ENCODE measurements at places on chromosomes 12 and 14.

DNA sequence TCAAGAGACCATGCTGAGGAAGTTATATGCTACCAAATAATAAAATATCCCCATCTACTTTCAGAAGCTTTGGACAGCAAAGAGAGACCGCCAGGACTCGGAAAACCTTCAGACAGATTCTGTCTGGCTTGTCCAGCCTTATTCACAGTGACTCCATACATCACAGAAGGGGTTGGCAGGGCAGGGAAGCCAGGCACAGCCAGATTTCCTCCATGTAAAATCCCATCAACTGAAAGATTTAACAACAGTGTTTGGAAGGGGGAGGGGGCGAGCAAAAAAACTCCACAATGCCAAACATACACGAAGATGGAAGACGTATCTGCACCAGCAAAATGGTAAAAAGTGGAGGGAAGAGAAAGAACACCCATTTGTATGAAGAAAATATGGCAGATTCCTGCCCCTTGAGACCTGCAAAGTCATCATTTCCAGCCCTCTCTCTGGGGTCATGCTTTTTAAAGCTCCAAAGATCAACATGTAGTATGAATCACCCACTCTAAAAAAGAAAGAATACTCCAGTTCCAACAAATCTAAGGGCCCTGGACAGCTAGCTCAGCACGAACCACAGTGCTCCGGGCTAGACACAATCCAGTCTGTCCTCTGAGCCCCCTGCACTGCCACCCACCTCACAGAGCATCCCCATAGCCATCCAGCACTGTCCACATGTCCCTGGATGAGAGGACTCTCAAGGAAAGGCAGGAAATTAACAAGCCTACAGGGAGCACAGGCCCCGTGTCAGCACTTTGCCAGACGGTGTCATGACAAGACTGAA is 116.4 kb downstream of the DICER1 start:
- peak; percentile 8 for DNase-seq

GRCh38 chr12:50788561-50788960 is 24.7 kb downstream of the ATF1 start:
- DNase-seq: no peak

GRCh38 chr14:55671641-55672040 is 91.6 kb downstream of the KTN1 start:
- no peak for DNase-seq

- no peak for DNase-seq
Observed at GRCh38 chr12:71299541-71300376, 139.8 kb upstream of the LGR5 start.

- peak; percentile 22 for DNase-seq
Observed at GRCh38 chr14:21860172-21860571, 186.6 kb upstream of the OR4E1 start.

- peak; percentile 58 for DNase-seq
Observed at GRCh38 chr14:23076785-23077408, 18.0 kb downstream of the ACIN1 start.

DNA sequence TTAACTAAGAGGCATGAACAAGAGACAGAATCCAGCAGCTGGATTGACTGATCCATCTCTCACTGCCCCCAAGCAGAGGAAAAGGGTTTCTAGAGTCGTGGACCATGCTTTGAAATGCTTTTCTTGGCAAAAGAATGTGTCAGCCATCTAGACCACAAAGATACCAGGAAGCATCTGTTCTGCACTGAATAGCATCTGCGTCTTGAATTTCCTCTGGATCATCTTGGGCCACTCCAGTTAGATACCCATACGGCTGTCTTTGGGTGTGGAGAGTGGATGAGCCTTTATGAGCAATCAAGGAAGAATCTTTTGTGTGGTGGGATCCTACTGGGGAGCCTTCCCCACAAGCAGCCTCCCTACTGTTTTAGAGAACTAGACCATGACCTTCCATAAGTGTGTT is 16.0 kb upstream of the RFX4 start:
- no peak for DNase-seq

GRCh38 chr14:26282578-26282977 is 315.3 kb downstream of the NOVA1 start:
- DNase-seq: no peak

- no peak for DNase-seq
Observed at GRCh38 chr12:20257311-20257710, 111.0 kb upstream of the PDE3A start.

DNA sequence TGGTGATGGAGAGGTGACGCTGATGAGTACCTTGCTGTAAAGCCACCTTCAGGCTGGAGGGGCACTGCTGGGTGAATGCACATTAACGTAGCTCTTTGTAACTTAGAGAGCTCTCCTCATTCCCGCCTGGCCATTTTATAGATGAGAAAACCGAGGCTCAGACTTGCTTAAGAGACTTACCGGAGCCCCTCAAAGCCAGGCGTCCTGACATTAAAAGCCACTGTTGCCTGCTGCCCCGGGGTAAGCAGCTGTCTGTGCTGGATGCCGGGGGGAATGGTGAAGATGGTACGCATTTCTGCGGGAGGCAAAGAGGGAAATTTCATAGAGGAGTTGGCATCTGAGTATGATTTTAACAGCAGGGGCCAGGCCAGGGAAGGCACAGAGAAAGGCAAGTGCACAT is 49.6 kb upstream of the VRK1 start:
- no peak for DNase-seq

- DNase-seq: no peak
Observed at GRCh38 chr14:37474191-37474590, 120.9 kb downstream of the FOXA1 start.

- DNase-seq: peak; percentile 43
Observed at GRCh38 chr12:1504304-1504894, 90.0 kb downstream of the FBXL14 start.

DNA sequence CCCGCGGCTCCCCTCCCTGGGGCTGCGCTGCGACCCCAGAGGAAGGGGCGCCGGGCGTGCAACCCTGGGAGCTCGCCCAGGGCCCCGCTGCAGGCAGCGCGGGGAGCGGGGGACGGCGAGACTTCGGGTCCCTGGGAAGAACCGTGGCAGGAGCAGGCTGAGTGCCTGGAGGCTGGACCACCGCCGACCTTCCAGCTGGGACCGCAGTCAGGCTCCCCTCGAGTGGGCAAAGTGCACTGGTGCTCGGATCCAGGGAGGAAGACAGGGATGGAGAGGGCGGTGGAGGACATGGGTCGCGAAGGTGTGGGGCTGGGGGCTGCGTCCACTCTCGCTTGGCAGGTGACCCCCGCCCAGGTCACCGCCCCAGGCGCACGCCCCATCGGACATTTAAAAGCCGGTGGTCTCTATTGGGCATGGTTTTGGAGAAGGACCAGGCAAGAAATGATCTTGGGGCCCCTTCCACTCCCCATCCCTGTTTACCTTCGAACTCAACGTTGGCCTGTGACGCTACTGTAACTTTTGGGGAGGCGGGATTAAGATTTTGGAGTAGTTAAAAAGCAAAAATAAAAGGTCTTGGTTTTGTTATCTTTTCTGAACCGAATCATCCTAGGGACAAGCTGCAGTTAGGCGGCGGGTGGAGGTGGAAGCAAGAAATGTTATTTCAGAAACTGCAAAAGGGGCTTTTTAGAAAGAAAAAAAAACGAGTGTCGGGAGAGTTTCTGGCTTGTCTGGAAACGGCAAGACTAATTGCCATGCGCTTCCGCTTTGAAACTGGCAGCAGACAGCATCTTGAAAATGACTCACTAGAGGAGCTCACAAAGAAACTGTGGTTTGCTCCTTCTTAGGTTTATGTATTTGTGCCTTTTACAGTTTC is 1.0 kb downstream of the ELK3 start:
- peak; percentile 75 for DNase-seq

DNA sequence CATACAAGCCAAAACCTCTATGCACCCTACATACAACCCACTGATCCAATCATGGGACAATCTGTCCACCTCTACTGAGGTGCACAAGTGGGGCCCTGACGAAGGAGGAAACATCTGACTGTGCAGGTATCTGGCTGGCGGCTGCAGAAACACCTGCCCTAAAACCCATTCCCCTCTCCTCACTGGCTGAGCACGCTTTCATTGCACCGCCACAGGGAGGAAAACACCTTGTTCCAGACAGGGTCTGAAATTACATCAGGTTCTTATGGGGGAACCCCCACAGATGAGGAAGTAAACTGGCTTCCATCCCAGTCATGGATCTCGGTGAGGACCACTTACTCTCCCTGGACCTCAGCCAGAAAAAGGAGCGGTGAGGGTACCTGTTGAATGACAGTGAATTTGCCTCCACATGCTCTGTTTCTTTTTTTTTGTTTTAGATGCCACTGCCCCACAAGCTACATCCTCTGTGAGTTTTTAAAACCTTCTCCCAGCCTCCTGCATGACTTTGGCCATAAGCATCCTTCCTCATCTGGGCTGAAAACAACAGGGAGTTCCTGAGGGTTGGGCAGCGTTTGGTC is 23.8 kb upstream of the DGLUCY start:
- DNase-seq: no peak

DNA sequence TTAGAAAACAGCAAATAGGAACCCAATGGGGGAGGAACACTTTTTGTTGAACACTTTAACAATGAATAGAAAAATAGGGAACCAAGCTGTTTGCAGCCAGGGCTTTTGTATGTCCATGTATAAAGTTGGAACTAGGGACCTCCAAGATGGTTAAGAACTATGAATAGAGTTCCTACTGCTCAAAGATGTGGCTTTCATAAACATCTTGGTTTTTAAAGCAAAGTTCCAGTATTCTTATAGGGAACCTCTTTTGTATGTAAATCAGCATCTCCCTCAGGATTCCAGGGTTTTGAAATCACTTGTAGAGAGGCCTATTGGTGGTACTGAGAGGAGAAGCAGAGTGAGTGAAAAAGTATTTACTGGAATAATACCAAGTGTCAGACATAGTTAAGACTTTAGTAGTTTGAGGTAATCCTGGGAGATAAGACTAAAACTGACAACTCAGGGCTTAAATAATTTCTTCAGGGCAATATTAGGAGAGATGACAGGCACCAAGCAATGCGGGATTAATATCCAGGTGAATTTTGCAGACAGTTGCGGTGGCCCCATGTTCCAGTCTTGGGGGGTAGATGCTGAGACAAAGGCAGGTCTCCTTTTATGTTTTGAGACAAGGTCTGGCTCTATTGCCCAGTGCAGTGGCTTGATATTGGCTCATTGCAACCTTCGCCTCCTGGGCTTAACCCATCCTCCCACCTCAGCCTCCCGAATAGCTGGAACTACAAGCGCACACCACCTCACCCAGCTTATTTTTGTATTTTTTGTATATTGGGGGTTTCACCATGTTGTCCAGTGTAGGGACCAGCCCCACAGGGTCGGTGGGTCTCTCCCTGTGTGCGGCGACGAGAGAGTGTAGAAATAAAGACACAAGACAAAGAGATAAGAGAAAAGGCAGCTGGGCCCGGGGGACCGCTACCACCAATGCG is 10.4 kb upstream of the EID3 start:
- DNase-seq: no peak

- peak; percentile 10 for DNase-seq
Observed at GRCh38 chr14:36844443-36845195, 183.0 kb downstream of the PAX9 start.

- DNase-seq: no peak
Observed at GRCh38 chr12:93689076-93689834, 12.1 kb downstream of the CRADD start.

DNA sequence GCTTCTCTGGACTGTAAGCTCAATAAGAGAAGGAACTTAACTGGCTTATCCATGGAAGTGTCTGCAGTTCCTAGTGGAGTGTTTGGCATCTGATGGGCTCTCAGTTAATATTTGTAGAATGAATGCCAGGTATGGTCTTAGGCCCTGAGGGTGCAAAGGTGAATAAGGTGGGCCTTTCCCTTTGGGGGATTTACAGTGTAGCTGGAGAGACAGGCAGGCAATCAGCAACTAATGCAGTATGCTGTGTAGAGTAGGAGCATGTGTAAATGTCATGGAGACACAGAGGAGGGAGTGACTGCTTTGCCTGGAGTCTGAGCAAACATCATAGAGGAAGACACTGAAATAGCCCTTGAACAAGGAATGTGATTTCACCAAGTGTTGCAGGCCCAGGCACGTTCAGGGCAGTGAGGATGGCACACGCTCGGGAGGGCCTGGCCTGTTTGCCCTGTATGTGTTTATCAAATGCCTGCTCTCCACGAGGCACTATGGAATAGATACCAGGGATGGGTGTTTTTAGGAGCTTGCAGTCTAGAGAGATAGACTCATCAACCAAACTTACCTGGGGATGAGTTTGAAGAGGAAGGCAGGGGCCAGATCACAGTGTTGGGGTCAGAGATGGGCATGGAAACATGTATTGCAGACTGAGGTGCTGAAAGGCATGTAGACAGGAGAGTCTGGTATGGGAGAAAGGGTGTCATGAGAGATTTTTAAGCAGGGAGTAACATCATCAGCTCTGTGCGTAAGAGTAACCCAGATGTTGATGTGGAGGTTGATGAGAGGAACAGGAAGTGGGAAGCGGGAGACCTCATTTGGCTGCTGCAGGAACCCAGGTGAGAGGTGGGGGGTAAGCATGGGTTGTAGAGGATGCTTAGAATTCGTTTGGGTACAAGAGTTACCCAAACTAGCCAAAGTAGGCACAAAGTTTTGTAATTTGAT is 54.1 kb downstream of the PLXNC1 start:
- DNase-seq: no peak

- no peak for DNase-seq
Observed at GRCh38 chr14:68461086-68461485, 331.8 kb downstream of the ZFP36L1 start.

DNA sequence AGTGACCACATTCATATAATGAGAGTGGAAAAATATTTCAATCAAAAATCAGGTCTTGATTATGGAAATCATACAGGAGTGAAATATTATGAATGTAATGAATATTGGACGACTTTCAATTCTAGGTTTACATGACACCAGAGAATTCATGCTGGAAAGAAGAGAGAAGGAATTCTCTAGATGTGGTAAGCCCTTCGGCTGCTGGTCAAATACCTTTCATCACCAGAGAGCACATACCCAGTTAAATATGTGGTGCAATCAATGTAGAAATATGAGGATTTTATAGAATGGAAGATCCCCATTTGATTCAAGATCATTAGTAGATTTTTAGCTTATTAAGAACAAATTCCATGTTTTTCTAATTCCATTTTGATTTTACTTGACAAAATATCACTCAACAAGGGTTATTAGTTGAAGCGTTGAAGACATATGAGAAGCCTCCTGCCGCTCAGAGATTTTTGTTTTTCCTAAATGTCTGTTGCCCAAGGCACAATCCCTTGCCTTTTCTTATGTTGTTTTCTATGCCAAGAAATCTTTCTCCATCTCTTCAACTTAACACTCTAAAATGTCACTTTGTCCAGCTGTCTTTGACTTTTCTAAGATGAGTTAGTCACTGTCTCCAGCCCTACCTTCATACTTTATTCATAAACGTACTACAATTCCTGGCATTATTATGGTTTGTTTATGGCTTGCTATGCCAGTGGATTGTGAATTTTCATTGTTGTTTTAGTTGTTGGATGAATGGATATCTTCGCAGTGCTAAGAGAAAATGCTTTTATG is 72.8 kb upstream of the ZDHHC17 start:
- no peak for DNase-seq
